ENCODE measurements at places on chromosomes 16 and 17. TPM values are rescaled to one million over a fixed set of nuclear protein-coding genes. Genes with fewer than 3 reads are reported as not detected.

- no peak for DNase-seq
- H3K4me1 ChIP-seq, result no peaks in the 10 kb centered on the region
- no peak overlapping the region for H3K4me3 ChIP-seq
- peaks cover 33% of the 10 kb centered on the region for H3K36me3 ChIP-seq
- H3K27me3 ChIP-seq, result no peaks in the 10 kb centered on the region
- H3K27ac ChIP-seq, result no peak overlapping the region
Observed at GRCh38 chr16:88588754-88589153, 18.6 kb downstream of the ZC3H18 start.

ANKS4B gene
- total RNA-seq, result 0.13 TPM

CTRB1 gene
- not detected for total RNA-seq

- no peak overlapping the region for H3K27ac ChIP-seq
- no peaks in the 10 kb centered on the region for H3K36me3 ChIP-seq
- peaks cover 7% of the 10 kb centered on the region for H3K4me1 ChIP-seq
- H3K4me3 ChIP-seq, result no peak overlapping the region
Observed at GRCh38 chr17:39238311-39238972, 12.7 kb upstream of the STAC2 start.

DNA sequence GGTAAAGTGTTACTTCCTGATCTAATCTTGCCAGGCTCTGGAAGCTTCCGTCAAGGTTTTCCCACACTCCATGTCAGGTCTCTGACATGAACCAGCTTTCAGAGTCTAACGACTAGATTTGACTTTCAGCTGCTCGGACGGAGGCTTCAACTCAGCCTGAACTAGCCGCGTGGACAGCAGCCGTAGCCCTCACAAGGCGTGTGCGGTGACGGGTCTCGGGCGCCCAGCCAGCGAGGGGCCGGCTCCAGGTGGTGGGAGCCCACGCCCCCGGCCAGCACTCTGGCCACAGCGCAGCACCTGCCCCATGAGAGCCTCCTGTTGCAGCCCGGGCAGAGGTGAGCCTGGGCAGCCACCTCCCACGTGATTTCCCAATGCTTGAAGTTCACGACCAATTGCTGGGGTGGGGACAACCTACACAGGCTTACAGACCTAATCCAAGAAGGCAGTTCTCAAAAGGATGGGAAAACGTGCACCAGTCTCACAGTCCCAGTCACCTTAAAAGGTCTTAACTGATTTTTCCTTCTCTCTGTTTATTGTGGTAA is 45.5 kb downstream of the TBC1D16 start:
- H3K27me3 ChIP-seq, result no peaks in the 10 kb centered on the region
- H3K36me3 ChIP-seq, result no peaks in the 10 kb centered on the region
- no peak overlapping the region for H3K27ac ChIP-seq
- peaks cover 37% of the 10 kb centered on the region for H3K4me1 ChIP-seq

DNA sequence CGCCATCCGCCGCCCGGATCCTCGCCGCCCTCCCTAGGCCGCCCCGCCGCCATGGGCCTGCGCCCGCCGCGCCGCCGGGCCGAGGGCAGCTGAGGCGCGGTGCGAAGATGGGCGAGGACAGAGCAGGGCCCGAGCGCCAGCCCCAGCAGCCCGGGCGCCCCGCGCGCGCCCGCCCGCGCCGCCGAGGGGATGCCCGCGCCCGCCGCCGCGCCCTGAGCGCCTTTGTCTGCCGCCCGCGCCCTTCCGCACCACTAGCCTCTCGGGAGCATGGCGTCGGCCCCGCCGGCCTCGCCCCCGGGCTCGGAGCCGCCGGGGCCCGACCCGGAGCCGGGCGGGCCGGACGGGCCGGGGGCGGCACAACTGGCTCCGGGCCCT is 278 bp downstream of the RAB11FIP3 start:
- peaks cover 33% of the 10 kb centered on the region for H3K27me3 ChIP-seq
- H3K4me1 ChIP-seq, result peaks cover 9% of the 10 kb centered on the region
- DNase-seq, result no peak
- H3K36me3 ChIP-seq, result no peaks in the 10 kb centered on the region

DNA sequence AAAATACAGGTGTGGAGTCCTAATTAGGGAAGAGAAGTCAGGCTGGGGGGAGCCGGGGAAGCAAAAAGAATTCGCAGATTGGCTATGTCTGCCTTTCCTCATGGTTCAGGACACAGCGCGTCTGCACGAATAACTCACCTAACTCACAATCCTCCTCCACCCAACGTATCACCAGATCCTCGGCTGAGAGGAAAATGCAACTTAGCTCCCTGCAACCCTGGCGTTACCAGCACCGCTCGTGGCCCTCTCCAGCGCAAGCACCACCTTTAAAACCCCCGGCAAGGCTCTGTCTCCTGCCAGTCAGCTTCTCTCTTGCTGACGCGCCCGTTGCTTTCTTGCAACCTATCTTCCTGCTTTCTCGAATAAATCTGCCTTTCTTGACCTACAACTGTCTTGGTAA is 49.8 kb upstream of the METRNL start:
- H3K4me1 ChIP-seq, result no peaks in the 10 kb centered on the region
- no peak overlapping the region for H3K4me3 ChIP-seq
- DNase-seq, result no peak
- H3K36me3 ChIP-seq, result no peaks in the 10 kb centered on the region
- H3K27me3 ChIP-seq, result no peaks in the 10 kb centered on the region
- no peak overlapping the region for H3K27ac ChIP-seq

GRCh38 chr16:84193480-84193879 is 2.5 kb downstream of the ADAD2 start:
- no peaks in the 10 kb centered on the region for H3K36me3 ChIP-seq
- H3K27ac ChIP-seq, result no peak overlapping the region
- no peak for DNase-seq

EIF4A3 gene
- 146 TPM for total RNA-seq

DNA sequence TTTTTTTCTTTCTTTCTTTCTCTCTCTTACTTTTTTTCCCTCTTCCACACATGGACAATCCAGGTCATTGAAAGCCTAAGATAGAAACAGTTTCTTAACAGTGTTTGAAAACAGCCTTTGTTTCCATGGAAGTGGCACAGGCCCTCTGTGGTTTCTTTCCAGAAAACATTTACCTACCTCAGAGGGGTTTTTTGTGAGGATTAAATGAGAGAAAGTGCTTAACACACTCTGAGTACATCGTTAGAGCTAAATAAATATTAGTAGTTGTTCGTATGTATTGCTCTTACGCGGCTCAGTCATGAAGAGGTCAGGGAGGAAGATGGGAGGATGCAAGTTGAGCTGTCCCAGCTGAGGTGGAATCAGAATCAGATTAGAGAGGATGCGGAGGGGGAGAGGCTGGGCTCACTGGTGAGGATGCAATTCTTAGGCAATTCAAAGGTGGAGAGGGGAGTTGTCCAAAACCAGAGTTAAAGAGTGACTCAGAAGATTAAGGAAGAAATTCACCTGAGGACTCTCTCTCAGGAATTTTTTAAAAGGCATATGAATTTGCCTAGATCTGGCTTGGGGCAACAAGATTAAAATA is 345.4 kb downstream of the PMP22 start:
- no peaks in the 10 kb centered on the region for H3K36me3 ChIP-seq
- no peak overlapping the region for H3K27ac ChIP-seq
- no peaks in the 10 kb centered on the region for H3K27me3 ChIP-seq
- H3K4me3 ChIP-seq, result no peak overlapping the region
- peaks cover 3% of the 10 kb centered on the region for H3K4me1 ChIP-seq
- DNase-seq, result no peak

GRCh38 chr16:49986351-49987124 is 38.5 kb upstream of the CNEP1R1 start:
- H3K4me1 ChIP-seq, result no peaks in the 10 kb centered on the region
- DNase-seq, result no peak
- no peak overlapping the region for H3K4me3 ChIP-seq
- H3K27me3 ChIP-seq, result no peaks in the 10 kb centered on the region
- no peaks in the 10 kb centered on the region for H3K36me3 ChIP-seq

ARHGDIA gene
- total RNA-seq, result 246 TPM

- no peaks in the 10 kb centered on the region for H3K36me3 ChIP-seq
Observed at GRCh38 chr17:81245665-81246342, 6.7 kb downstream of the NDUFAF8 start.

RAB40B gene
- 3.1 TPM for total RNA-seq

- no peaks in the 10 kb centered on the region for H3K27me3 ChIP-seq
- peak overlapping the region; percentile 85 for H3K4me3 ChIP-seq
- H3K36me3 ChIP-seq, result peaks cover 3% of the 10 kb centered on the region
- DNase-seq, result no peak
Observed at GRCh38 chr16:90020260-90020837, 1.1 kb upstream of the DBNDD1 start.

MYH2 gene
- 9.0 TPM for total RNA-seq

GRCh38 chr16:11572301-11572995 is 14.3 kb downstream of the LITAF start:
- peaks cover 9% of the 10 kb centered on the region for H3K4me1 ChIP-seq
- H3K36me3 ChIP-seq, result no peaks in the 10 kb centered on the region
- no peak for DNase-seq
- no peak overlapping the region for H3K4me3 ChIP-seq
- H3K27ac ChIP-seq, result no peak overlapping the region
- H3K27me3 ChIP-seq, result no peaks in the 10 kb centered on the region
